ENCODE measurements at places on chromosomes 1 and 21. TPM values are rescaled to one million over a fixed set of nuclear protein-coding genes. Genes with fewer than 3 reads are reported as not detected.

DNA sequence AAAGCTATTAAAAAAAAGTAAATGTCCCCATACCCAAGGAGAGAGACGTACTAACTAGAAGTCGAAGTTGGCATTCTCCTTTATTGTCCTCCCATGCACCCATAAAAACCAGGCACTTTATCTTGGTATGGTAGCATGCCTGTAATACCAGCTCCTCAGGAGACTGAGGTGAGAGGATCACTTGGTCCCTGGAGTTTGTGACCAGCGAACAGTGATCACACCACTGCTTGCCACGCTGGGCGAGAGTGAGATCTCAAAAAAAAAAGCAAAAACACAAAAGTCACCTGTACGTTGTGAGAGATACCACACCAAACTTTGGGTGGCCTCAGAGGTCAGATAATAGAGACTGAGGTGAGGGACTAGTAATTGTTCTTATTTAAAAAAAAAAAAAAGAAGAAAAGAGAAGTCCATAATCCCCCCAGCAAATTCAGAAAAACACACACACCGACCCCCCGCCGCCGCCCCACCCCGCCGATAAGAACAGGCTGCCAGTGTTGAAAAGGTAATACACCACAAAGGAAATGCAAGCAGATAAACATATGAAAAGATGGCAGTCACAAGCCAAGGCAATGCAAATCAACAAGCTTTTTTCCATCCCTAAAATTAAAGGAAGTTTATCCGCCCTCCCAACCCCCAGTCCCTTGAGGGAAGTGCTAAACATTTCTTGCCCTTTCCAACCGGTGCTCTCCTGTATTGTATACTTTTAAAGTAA lies 3.6 kb downstream of the L1TD1 start:
- no peak for DNase-seq
- H3K36me3 ChIP-seq: no peaks in the 10 kb centered on the region
- no peak overlapping the region for H3K27ac ChIP-seq
- H3K4me1 ChIP-seq: no peaks in the 10 kb centered on the region
- H3K27me3 ChIP-seq: no peaks in the 10 kb centered on the region

GRCh38 chr1:245923215-245923614 lies 583.9 kb downstream of the SMYD3 start:
- H3K27ac ChIP-seq: no peak overlapping the region
- no peaks in the 10 kb centered on the region for H3K27me3 ChIP-seq
- no peak overlapping the region for H3K4me3 ChIP-seq
- no peaks in the 10 kb centered on the region for H3K4me1 ChIP-seq

DNA sequence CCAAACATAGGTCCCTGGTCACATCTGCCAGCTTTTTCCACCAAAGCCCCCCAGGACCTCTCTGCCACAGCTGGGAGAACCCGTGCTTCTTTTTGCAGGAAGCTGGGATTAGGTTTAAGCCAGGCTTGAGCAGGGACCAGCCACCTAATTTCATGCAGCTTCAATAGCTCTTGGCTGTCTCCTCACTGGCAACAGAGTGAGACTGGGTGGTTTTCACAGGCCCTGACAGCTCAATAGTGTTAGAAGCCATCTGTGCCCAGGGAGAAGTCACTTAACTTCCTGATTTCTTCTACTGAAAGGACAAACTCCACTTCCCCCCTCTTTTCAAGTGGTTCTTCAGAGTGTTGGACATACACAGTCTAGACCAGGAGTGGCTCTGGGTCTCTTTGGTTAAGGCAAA lies 20.4 kb upstream of the SRSF4 start:
- H3K4me3 ChIP-seq: no peak overlapping the region
- DNase-seq: no peak
- peaks cover 12% of the 10 kb centered on the region for H3K4me1 ChIP-seq
- no peaks in the 10 kb centered on the region for H3K27me3 ChIP-seq

DNA sequence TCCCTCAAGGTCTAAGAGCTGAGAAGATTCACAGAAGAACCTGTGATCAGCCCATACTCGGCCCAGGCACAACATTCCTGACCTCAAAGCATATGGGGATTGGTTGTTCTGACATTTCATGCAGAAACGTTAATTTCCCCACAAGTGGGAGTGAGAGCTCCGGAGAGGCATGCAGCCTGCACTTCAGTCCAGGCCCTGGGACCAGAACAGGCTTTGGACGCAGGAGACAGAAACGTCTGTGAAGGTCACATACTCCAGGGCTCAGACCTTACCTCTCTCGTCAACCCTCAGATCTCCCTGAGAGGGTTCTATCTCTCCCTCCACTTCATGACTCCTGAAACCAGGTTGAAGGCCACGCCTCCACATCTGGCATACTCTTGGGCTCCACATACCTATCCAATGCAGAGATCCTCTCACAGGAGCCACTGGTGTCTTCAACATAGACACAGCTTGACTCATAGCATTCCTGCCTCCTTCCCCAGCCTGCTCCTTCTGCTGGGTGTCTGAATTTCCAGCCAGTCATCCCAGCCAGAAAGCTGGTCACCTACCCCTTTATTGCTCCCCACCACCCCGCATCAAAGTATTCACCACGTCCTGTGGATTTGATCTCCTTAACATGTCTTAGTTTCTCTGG lies 149.2 kb downstream of the OMA1 start:
- no peak overlapping the region for H3K27ac ChIP-seq
- H3K4me1 ChIP-seq: peaks cover 8% of the 10 kb centered on the region
- H3K4me3 ChIP-seq: no peak overlapping the region

GRCh38 chr1:229507502-229507901 lies 639 bp downstream of the NUP133 start:
- H3K27me3 ChIP-seq: no peaks in the 10 kb centered on the region
- H3K4me1 ChIP-seq: peaks cover 5% of the 10 kb centered on the region
- peak overlapping the region; percentile 53 for H3K27ac ChIP-seq
- DNase-seq: no peak
- H3K36me3 ChIP-seq: peaks cover 5% of the 10 kb centered on the region

GRCh38 chr21:29257701-29258100 lies 41.0 kb upstream of the BACH1 start:
- DNase-seq: no peak
- H3K27ac ChIP-seq: no peak overlapping the region
- no peak overlapping the region for H3K4me3 ChIP-seq

DNA sequence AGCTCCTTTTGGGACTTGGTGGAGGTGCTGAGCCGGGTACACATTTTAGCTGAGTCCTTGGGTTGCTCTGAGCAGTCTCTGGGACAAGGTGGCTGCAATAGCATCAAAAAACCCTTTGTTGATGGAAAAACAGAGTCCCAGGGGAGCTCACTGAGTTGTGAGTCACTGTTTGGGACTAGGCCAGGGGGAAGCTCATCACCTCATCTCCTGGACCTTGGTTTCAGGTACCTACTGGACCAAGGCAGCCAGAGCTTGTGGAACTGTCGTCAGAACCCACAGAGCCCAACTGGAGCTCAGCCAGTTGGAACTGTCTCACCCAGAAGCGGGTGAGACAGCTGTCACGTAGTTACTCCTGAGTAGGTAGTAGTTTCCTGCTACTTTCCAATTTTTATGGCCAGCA lies 146.7 kb downstream of the HLX start:
- H3K4me1 ChIP-seq: no peaks in the 10 kb centered on the region
- no peaks in the 10 kb centered on the region for H3K36me3 ChIP-seq
- H3K27me3 ChIP-seq: no peaks in the 10 kb centered on the region
- no peak overlapping the region for H3K27ac ChIP-seq
- DNase-seq: no peak
- no peak overlapping the region for H3K4me3 ChIP-seq

- H3K27me3 ChIP-seq: no peaks in the 10 kb centered on the region
- no peak for DNase-seq
- H3K27ac ChIP-seq: no peak overlapping the region
- no peak overlapping the region for H3K4me3 ChIP-seq
- H3K4me1 ChIP-seq: no peaks in the 10 kb centered on the region
Observed at GRCh38 chr1:39426346-39426745, 65.1 kb upstream of the BMP8A start.

DNA sequence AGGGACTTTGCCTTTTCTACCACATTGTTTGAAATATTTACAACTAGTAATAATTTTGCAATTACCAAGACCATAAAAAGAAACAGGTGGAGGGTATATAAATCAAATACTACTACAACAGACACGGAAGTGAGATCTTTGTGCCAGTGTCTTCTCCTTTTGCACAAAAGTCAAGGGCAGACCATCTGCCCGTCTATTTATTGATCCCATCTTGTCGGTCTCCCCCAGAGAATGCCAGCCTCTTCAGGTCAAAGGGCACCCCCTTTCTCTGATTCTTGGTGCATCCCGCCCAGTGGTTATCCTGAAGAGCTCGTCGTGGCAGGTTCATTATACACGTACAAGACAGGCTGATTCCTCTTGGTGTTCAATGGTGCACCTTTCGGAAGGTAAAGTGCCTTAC lies 4.8 kb upstream of the PDE9A start:
- DNase-seq: no peak
- H3K27ac ChIP-seq: no peak overlapping the region
- no peaks in the 10 kb centered on the region for H3K36me3 ChIP-seq
- H3K4me1 ChIP-seq: peaks cover 13% of the 10 kb centered on the region

DNA sequence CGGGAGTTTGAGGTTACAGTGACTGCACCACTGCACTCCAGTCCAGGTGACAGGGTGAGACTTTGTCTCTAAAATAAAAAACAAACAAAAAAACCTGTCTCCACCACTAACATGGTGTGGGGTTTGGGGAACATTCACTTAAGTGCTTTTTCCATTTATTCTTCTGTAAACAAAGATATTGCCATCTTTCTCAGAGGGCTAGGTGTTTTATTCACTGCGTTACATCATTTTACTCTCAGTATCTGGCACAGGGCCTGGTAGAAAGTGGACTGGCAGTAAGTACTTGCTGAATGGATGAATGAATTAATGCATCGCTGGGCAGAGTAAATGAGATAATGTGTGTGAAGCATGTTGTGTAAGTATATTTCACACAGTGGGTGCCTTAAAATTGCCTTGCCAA lies 20.1 kb downstream of the KIAA0040 start:
- H3K27me3 ChIP-seq: no peaks in the 10 kb centered on the region
- H3K36me3 ChIP-seq: no peaks in the 10 kb centered on the region
- no peak overlapping the region for H3K27ac ChIP-seq
- H3K4me1 ChIP-seq: peaks cover 68% of the 10 kb centered on the region
- DNase-seq: no peak
- no peak overlapping the region for H3K4me3 ChIP-seq

DNA sequence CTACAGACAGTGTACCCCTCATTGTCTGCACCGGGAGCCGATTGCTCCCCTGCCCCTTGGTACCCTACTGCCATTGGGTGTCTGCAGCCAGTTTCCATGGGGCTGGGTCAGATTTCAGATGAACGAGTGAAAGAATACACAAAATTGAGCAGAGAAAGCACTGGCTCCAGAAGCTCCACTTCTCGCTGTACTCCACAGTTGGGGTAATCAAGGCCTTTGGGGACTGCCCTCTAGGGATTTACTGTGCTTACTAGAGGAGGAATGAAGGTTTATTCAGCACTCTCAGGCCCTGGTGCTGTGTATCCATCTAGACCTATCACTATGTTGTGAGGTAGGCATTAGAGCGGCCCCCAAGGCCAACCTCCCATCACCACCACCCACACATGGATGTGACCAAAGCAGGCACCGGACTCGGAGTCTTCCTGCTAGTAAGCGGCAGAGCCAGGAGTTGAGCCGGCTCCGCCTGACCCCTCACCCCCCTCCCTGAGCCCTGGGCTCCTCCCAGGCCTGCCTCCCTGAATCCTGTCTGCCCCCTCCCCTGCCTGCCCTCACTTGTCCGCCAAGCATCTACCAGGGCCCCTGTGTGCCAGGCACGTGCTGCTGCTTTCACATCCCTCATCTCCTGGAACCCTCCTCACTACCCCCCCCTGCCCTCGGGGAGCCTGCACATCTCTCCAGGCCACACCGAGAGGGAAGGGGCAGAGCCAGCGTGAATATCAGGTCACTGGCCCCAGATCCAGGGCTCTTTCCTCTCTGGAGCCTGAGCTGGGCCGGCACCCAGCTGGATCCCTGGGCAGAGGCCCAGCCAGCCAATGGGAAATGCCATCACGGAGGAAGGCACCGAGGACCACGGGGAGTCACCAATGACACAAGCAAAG lies 23.3 kb downstream of the KCNN3 start:
- H3K4me3 ChIP-seq: no peak overlapping the region
- no peaks in the 10 kb centered on the region for H3K4me1 ChIP-seq
- H3K27ac ChIP-seq: no peak overlapping the region
- DNase-seq: no peak

- no peak overlapping the region for H3K27ac ChIP-seq
- H3K36me3 ChIP-seq: no peaks in the 10 kb centered on the region
- no peak for DNase-seq
- no peaks in the 10 kb centered on the region for H3K4me1 ChIP-seq
- H3K27me3 ChIP-seq: no peaks in the 10 kb centered on the region
Observed at GRCh38 chr1:26412180-26412840, 1.7 kb downstream of the LIN28A start.

ARID1A gene
- 62.8 TPM for total RNA-seq

ATAD3C gene
- total RNA-seq: 0.61 TPM

TAS1R3 gene
- 0.07 TPM for total RNA-seq

EPRS1 gene
- 188 TPM for total RNA-seq

SAMD11 gene
- total RNA-seq: 11.5 TPM

USP24 gene
- 34.2 TPM for total RNA-seq

HSPA6 gene
- total RNA-seq: not detected

BTBD8 gene
- total RNA-seq: 2.8 TPM

SNX7 gene
- total RNA-seq: 18.8 TPM

RHD gene
- not detected for total RNA-seq

CHIA gene
- not detected for total RNA-seq

HLX gene
- total RNA-seq: 1.8 TPM
